Liver (tissue), 10 donors: ENCODE measurements at places on chromosomes 7 and 10. TPM values are rescaled to one million over a fixed set of nuclear protein-coding genes. Genes with fewer than 3 reads are reported as not detected.

The ZPBP gene
- total RNA-seq: 0.17 TPM

The PSD gene
- total RNA-seq: 0.59 TPM

The CYP2C9 gene
- total RNA-seq: 4.3 TPM

DNA sequence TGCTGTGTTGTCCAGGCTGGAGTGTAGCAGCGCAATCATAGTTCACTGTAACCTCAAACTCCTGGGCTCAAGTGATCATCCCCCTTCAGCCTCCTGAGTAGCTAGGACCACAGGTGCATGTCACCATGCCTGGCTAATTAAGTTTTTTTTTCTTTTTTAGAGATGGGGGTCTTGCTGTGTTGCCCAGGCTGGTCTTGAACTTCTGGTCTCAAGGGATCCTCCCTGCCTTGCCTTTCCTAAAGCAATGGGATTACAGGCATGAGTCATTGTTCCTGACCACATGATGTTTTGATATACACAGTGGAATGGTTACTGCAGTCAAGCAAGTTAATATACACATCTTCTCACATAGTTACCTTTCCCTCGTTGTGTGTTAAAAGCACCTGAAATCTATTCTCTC is 140.3 kb downstream of the GPR85 start:
- no peaks in the 10 kb centered on the region for H3K27me3 ChIP-seq
- H3K27ac ChIP-seq: no peak overlapping the region
- no peak overlapping the region for H3K4me3 ChIP-seq
- H3K36me3 ChIP-seq: no peaks in the 10 kb centered on the region
- H3K4me1 ChIP-seq: no peaks in the 10 kb centered on the region
- DNase-seq: no peak

GRCh38 chr7:156080596-156080995 is 268.3 kb upstream of the SHH start:
- H3K4me1 ChIP-seq: no peaks in the 10 kb centered on the region
- no peak overlapping the region for H3K27ac ChIP-seq
- H3K4me3 ChIP-seq: no peak overlapping the region
- no peak for DNase-seq

- no peak overlapping the region for H3K27ac ChIP-seq
- peaks cover 9% of the 10 kb centered on the region for H3K4me1 ChIP-seq
- no peak overlapping the region for H3K4me3 ChIP-seq
- no peaks in the 10 kb centered on the region for H3K27me3 ChIP-seq
- DNase-seq: no peak
- H3K36me3 ChIP-seq: no peaks in the 10 kb centered on the region
Observed at GRCh38 chr7:111112439-111112838, 21.5 kb downstream of the LRRN3 start.

- H3K36me3 ChIP-seq: no peaks in the 10 kb centered on the region
- no peaks in the 10 kb centered on the region for H3K4me1 ChIP-seq
- DNase-seq: no peak
- no peaks in the 10 kb centered on the region for H3K27me3 ChIP-seq
Observed at GRCh38 chr10:76647301-76647700, 990.3 kb downstream of the KCNMA1 start.
